Activated T-cell treated with anti-CD3 and anti-CD28 coated beads, Interleukin-2, amount 50 U/mL, for 72 hours (primary cell): ENCODE measurements at places on chromosomes 2 and 18. TPM values are rescaled to one million over a fixed set of nuclear protein-coding genes. Genes with fewer than 3 reads are reported as not detected.

Gene CRYGC
- not detected for total RNA-seq

Gene PROM2
- 0.39 TPM for total RNA-seq

Gene SEMA4C
- total RNA-seq: 16.0 TPM

DNA sequence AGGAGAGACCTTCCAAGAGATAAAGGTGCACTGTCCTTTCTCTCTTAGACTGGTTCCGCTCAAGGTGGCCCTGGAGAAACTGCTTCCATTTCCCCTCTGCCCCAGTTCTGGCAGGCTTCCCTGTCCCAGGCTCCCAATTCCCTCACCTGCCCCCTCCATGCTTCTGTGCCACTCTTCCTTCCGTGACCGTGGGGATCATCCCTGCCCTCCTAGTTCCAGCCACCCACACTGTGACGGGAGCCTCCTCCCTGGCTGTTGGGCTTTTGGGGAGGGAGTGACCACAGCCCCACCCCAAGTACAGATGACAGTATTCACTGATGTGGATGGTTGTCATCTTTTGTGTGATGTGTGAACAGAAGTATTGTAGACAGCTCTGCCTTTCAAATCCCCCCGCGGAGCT lies 2.8 kb downstream of the IMPA2 start:
- no peak for DNase-seq

GRCh38 chr18:45423659-45424058 lies 191.6 kb upstream of the SLC14A2 start:
- DNase-seq: no peak
